ENCODE measurements at places on chromosomes 2 and 18.

GRCh38 chr2:144364944-144365738, 154.8 kb downstream of the ZEB2 start:
- DNase-seq: no peak

DNA sequence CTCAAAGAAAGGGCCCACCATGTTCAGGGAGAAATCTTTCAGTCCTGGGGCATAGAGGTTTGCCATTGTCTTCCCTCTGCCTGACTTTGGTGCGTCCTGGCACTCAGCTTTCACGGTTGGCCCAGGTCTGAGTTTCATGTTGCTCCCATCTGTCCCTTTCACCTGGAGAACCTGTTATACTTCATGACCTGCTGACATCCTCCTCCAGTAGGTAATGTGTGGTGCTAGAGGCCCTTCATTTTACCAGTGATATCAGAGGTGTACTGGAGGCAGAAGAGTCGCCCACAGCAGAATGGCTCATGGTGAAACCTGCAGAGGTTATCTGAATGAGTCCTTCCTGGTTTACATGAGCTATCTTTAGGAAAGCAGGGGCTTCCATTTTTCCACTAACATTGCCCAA, 128.8 kb upstream of the DLX2 start:
- DNase-seq: no peak

- no peak for DNase-seq
Measured at GRCh38 chr2:295090-295489, 7.2 kb upstream of the ALKAL2 start.

- DNase-seq: no peak
Measured at GRCh38 chr2:7237466-7237865, 320.3 kb downstream of the RNF144A start.

DNA sequence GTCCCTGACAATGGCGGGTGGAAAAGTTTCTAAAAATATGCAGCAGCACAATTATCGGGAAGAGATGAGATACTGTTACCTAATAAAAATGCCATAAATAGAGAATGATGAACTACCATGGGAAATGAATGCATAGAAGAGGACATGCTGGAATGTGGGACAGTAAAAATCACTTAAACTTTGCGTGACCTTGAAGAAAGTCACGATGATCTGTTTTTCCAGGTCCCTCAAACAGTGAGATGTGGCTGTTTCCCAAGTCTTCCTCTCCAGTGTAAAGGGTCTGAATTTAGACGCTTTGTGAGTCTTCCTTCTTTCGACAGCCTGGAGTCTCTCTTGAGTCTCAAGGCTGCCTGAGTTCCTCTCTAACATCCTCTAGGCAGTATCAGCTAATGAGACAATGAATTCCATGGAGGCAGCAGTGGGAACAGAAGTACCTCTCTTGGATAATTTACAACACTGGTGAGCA, 1.4 kb downstream of the CLUL1 start:
- DNase-seq: no peak

DNA sequence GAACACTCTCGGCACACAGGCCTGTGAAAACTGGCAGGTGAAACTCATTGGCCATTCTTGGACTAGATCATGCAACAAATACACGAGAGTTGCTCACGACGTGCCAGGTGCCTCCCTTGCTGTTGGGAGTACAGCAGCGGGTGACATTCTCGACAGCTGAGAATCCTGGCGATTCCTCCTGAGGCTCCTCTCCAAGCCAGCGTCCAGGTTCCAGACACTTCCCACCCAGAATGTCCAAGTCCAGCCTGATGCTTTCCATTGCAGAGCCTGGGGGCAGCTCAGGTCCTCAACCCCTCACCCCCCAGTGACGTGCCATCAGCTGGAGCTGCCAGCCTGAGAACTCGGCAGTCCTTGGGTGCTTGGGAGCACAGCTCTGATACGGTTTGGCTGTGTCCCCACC, 124.2 kb downstream of the PXDN start:
- DNase-seq: no peak
